ENCODE measurements at places on chromosomes 1 and 21. TPM values are rescaled to one million over a fixed set of nuclear protein-coding genes. Genes with fewer than 3 reads are reported as not detected.

- H3K4me3 ChIP-seq: no peak overlapping the region
- no peak for DNase-seq
- H3K4me1 ChIP-seq: no peaks in the 10 kb centered on the region
- no peak overlapping the region for H3K27ac ChIP-seq
- H3K27me3 ChIP-seq: no peaks in the 10 kb centered on the region
Measured at GRCh38 chr1:215489771-215490565, 77.1 kb upstream of the KCTD3 start.

GRCh38 chr1:7558041-7558461 is 213.0 kb upstream of the VAMP3 start:
- H3K36me3 ChIP-seq: no peaks in the 10 kb centered on the region
- H3K27me3 ChIP-seq: no peaks in the 10 kb centered on the region
- H3K27ac ChIP-seq: no peak overlapping the region
- DNase-seq: no peak

EFNA1 gene
- 16.4 TPM for total RNA-seq

DNA sequence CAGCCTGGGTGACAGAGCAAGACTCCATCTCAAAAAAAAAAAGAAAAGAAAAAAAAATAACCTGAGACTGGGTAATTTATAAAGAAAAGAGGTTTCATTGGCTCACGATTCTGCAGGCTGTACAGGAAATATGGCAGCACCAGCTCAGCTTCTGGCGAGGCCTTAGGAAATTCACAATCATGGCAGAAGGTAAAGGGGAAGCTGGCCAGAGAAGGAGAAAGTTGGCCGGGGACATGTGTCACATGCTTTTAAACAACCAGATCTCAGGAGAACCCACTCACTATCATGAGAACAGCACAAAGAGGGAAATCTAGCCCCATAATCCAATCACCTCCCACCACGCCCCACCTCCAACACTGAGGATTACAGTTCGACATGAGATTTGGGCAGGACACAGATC is 125.3 kb downstream of the DISP1 start:
- no peaks in the 10 kb centered on the region for H3K4me1 ChIP-seq
- no peaks in the 10 kb centered on the region for H3K27me3 ChIP-seq
- H3K36me3 ChIP-seq: peaks cover 5% of the 10 kb centered on the region

FCRL5 gene
- not detected for total RNA-seq

GRCh38 chr1:66291531-66291864 is 242.5 kb upstream of the SGIP1 start:
- H3K36me3 ChIP-seq: no peaks in the 10 kb centered on the region
- H3K4me3 ChIP-seq: no peak overlapping the region
- H3K27ac ChIP-seq: no peak overlapping the region
- DNase-seq: no peak
- no peaks in the 10 kb centered on the region for H3K27me3 ChIP-seq

DNA sequence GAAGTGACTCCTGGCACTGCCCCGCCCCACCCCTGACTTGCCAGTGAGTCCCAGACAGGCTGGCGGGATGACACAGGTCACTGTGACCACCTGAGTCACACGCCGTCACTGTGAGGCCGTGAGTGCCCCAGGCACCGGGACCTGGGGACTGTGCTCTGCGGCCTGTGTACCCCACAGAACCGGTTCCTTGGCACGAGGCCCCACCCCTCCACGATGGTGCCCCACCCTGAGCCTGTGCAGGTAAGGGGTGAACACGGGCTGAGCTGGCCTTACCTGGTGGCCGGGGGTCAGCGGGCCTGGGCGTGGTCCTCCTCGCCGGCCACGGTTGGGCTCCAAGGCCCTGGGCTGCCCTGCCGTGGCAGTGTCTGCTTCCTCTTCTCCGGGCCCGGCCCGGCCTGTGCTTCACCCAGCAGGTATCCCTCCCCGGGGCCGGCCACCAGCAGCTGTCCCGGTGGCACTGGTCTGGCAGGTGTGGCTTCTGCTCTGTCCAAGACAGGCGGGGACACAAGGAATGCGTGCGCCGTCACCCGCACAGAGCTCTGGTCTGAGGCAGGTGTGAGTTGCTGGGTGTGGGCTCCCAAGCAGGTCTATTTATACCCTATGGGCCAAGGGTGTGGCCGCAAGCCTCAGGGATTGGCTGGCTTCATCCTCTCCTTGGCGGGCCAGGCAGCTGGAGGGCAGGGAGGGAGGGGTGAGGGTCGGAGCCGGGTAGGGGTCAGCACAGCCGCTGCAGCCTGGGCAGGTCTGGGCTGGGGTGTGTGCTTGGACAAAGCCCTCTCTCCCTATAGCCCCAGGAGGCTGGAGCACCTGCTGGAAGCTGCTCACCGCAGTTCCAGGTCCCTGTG is at the start of gene RNF223:
Gene RNF223 (minus strand): TSS at position 564 of the 845 bp plus-strand sequence. CDS start 1,740 bp downstream, outside the sequence.
- no peaks in the 10 kb centered on the region for H3K27me3 ChIP-seq
- H3K27ac ChIP-seq: no peak within 1 kb of the TSS
- H3K36me3 ChIP-seq: no peaks in the 10 kb centered on the region

GRCh38 chr1:150121236-150121862 is 28.4 kb upstream of the PLEKHO1 start:
- no peaks in the 10 kb centered on the region for H3K4me1 ChIP-seq
- peak; percentile 14 for DNase-seq
- no peaks in the 10 kb centered on the region for H3K36me3 ChIP-seq
- H3K4me3 ChIP-seq: no peak overlapping the region
- no peak overlapping the region for H3K27ac ChIP-seq
- H3K27me3 ChIP-seq: no peaks in the 10 kb centered on the region

IL12RB2 gene
- not detected for total RNA-seq

DNA sequence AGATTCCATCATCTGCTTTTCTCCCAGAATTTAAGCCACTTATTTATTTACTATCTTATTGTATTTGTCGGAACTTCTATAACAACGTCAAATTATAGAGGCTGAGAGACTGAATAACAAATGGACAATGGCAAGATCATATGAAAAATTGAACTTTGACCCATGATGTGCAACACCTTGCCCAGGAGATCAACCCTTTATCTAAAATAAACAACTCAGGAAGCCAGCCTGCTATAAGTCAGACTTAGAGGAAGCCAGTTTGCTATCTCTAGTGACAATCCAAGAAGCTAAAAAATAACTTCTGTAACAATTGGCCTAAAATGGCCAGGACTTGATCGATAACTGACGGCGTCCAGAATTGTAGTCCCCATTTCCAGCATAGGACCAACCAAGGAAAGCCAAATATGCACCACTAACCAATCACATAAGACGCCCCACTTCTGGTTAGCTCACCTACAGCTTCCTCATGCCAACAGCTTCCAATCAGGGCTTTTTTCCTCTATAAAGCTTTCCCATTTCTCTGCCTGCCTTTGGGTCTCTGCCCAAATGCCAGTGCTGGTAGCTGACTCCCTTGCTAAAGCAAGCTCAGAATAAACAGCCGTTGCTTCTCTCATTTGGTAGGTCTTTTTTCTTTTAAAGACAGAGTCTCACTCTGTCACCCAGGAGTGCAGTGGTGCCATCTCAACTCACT is 28.5 kb downstream of the ANP32E start:
- no peak for DNase-seq
- H3K27ac ChIP-seq: no peak overlapping the region
- no peak overlapping the region for H3K4me3 ChIP-seq
- H3K4me1 ChIP-seq: no peaks in the 10 kb centered on the region
- no peaks in the 10 kb centered on the region for H3K36me3 ChIP-seq
- H3K27me3 ChIP-seq: no peaks in the 10 kb centered on the region

KCND3 gene
- 0.43 TPM for total RNA-seq

GRCh38 chr1:93816970-93817678 is 61.9 kb downstream of the DNTTIP2 start:
- no peak overlapping the region for H3K27ac ChIP-seq
- no peak overlapping the region for H3K4me3 ChIP-seq
- peaks cover 48% of the 10 kb centered on the region for H3K4me1 ChIP-seq
- no peaks in the 10 kb centered on the region for H3K27me3 ChIP-seq
- H3K36me3 ChIP-seq: no peaks in the 10 kb centered on the region
- DNase-seq: peak; percentile 66

- H3K4me3 ChIP-seq: no peak overlapping the region
- DNase-seq: no peak
- H3K27ac ChIP-seq: no peak overlapping the region
- no peaks in the 10 kb centered on the region for H3K27me3 ChIP-seq
- H3K36me3 ChIP-seq: no peaks in the 10 kb centered on the region
Measured at GRCh38 chr1:167541003-167541402, 12.6 kb downstream of the CREG1 start.

CZIB gene
- 32.3 TPM for total RNA-seq

- no peaks in the 10 kb centered on the region for H3K4me1 ChIP-seq
- H3K27ac ChIP-seq: no peak overlapping the region
- DNase-seq: no peak
- H3K27me3 ChIP-seq: no peaks in the 10 kb centered on the region
- H3K4me3 ChIP-seq: no peak overlapping the region
Measured at GRCh38 chr1:247165674-247166073, 6.1 kb downstream of the ZNF124 start.

LCE2A gene
- total RNA-seq: not detected

TMPRSS2 gene
- 0.84 TPM for total RNA-seq
